ENCODE measurements at places on chromosomes 6 and 20.

DNA sequence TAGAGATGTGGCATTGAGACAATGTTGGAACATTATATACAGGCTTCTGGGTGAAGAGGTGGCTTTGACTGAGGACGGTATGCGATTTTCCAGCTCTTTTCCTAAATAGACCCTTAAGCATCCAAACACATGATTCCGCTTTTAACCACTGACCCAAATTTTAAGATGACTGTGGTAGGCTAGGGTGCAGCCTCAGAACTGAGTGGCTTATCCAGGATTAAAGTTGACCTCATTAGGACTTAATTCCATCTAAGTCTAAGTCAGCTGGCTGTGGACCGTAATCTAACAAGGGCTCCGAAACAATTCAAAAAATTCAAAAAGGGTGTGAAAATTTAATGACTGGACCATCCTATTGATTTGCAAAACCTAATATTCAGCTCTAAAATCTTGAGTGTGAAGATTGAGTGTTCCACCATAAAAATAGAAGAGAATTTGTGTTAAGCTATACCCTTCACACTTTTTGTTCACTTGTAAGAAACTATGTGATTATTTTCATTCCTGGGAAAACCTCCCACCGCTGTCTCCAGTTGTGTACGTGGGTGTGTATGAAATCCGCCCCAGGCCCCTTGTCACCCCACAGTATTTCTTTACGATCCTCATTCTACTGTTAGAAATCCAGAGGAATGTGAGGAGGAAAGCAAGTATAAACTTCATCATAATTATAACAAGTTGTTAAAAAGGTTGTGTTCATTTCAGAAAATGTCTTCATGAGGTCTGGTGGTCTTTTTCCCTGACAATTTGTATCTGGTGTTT is 2.7 kb downstream of the PCMTD2 start:
- DNase-seq: no peak

DNA sequence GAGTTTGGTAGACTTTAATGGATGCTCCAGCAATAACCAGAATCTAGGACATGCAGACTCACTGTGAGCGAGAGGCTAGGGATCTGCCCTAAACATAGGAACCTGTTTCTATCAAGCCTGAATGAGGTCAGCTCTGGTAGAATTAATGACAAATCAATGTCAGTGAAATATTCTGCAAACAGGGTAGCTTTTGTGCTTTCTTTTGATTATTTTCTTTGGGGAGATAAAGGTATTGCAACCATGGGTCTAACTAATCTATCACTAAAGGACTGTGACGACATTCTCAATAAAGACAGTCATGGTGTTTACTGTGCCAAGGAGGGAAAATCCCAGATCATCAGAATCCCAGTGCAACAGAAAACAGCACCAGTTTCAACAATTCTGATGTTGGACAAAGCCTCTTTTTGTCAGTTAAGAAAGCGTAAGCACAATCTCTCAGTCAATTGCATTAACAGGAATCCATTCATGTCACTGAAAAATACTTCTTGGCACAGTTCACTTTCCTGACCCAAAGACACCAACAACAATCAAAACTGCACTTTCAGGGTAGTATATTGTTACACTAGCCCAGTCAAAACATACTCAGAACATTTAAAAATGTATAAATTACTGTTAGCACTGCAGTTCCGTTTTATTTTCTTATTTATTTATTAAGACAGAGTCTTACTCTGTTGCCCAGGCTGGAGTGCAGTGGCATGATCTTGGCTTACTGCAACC is 36.8 kb upstream of the SMIM29 start:
- DNase-seq: no peak

DNA sequence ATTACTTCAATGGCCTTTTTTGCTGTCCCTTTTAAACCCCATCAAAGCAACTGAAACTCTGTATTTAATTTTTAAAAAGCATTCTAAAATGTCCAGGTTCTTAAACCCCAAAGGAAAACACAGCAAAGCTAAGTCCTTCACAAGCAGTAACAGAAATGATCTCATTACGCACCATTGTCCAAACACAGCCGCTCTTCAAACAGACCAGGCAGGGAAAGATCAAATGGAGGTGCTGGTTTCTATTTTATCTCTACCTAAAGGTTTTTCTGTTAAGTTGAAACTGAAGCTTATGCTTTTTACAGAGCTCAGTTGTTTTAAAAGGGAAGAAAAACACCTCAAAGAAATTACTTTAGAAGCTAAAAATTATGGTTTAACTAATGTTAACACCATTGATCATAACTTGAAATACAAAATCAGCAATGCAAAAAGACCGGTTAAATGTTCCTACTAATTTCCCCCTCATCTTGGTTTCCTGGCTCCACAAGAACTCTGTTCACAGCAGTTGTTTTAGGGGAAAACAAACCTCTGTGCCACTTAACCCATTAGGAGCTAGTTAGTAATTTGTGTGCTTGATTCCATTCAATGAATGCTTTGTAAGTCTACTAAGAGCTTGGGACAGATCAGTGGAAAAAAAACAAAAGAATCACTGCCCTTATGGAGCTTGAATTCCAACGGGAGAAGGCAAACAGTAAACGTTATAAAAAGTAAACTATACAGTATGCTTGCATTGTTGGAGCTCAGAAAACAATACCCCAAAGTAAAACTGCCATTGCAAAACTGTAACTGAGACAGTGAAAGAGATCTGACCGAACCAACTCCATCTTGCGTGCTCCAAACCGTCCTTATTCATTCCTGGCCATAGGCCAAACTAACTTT is 87.4 kb downstream of the CD24 start:
- DNase-seq: no peak

GRCh38 chr20:37451616-37452015 is 69.4 kb upstream of the NNAT start:
- no peak for DNase-seq

GRCh38 chr6:116313101-116313776 is 33.5 kb upstream of the TSPYL1 start:
- no peak for DNase-seq

- no peak for DNase-seq
These were observed 286.3 kb downstream of the BTBD9 start for GRCh38 chr6:38353310-38354036.

DNA sequence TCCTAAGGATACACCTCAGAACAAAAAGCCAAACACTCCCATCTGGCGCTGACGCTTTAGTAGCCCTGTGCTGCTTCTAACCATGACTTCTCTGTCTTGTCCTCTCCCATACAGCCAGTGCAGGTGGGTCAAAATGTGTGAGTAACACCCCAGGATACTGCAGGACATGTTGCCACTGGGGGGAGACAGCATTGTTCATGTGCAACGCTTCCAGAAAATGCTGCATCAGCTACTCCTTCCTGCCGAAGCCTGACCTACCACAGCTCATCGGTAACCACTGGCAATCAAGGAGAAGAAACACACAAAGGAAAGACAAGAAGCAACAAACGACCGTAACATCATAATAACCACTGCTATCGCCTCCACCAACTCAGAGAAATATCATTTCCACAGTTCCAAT is 1.4 kb downstream of the DEFB132 start:
- no peak for DNase-seq

- no peak for DNase-seq
These were observed 44.4 kb downstream of the ANKRD60 start for GRCh38 chr20:58184063-58184462.

GRCh38 chr6:81242624-81243023 is 509.9 kb downstream of the TENT5A start:
- no peak for DNase-seq

DNA sequence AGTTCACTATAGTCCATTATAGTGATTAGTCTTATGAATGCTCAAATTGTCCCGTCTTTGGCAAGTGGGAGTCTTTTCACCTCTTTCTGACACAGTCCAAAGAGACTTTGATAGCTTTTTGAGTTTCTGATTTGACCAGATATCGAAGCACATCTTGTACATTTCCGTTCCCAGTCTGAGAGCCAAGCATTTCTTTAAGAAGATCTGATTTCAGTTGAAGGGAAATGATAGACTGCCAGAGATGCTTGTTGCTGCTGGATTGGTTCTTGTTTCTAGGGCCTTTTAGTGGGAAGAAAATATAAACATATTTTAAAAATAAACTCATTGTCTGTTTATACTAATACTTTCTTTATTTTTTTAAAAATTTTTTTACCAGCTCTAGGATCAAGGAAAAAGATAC is 54.1 kb upstream of the IER3 start:
- no peak for DNase-seq

DNA sequence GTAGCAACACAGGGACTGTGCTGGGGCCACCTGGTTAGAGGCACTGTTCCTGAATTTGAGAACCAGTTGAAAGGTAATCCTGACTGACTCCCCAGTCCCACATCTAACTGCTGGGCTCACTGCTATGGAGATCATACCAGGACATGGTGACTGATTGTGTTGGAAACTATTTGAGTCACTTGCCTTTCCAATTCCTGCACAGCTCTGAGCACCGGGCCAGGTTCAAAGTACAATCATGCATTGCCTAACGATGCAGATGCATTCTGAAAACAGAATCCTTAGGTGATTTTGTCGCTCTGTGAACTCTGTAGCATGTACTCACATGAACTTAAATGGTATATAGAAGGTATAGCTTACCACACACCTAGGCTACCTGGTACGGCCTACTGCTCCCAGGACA is 215.3 kb downstream of the BMP7 start:
- no peak for DNase-seq

DNA sequence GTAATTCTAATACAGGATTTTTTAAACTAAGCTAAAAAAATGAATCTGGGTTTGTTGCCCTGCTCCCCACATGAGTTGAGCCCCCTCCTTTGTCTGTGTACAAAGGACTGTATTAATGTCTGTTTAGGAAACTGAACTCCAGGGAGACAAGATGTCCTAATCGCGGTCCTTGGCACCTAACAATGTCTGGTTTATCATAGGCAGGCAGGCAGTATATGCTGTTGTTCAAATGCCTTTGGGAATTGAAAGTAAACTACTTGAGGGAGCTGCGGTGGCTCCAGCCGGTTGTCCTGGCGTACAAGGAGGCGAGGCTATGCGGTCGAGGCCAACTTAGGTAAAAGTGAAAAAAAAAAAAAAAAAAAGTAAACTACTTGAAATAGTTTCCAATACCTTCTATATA is 98.5 kb downstream of the TULP4 start:
- no peak for DNase-seq

Measured in endodermal cell (in vitro differentiated cells).